IMR-90 (cell line): ENCODE measurements at places on chromosomes 4 and X.

- no peak overlapping the region for H3K4me3 ChIP-seq
- no peak for DNase-seq
- no peaks in the 10 kb centered on the region for H3K36me3 ChIP-seq
Measured at GRCh38 chr4:155688211-155688610, 21.6 kb downstream of the GUCY1A1 start.

DNA sequence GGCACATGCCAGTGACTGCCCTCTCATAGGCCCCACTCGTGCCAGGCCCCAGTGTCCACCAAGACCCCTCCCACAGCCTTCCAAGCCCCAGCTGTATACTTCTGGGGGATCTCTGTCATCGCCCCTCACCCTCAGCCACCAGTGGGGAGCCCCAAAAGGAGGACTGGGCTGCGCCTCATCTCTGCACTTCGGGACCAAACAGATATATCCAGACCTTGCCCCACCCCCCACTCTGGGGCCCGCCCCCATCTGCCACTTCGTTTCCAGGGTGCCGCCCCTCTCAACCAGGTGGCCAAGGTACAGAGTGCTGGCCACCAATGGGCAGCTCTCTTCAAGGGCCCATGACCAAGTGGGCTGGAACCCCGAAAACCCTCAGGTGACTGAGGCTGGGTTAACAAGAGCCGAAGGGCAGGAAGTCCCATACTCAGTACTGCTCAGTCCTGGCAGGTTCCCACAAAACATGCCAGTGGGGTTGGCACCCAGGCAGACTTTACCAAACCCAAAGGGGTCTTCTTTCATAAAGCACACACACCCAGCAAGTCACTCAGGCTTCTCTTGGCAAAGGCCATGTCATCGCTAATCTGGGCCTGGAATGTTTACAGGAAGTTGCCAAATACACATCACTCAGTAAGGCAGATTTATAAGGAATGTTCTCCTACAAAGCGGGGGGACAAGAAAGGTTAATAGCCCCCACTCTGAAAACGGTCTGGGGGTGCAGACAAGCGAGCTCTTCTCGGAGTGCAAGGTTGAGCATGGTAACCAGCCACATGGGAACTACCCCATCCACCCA is 4.4 kb downstream of the ZFYVE28 start:
- H3K36me3 ChIP-seq = no peaks in the 10 kb centered on the region
- peaks cover 15% of the 10 kb centered on the region for H3K4me1 ChIP-seq
- no peak for DNase-seq
- no peak overlapping the region for H3K4me3 ChIP-seq
- H3K27me3 ChIP-seq = peaks cover 31% of the 10 kb centered on the region
- H3K27ac ChIP-seq = no peak overlapping the region

DNA sequence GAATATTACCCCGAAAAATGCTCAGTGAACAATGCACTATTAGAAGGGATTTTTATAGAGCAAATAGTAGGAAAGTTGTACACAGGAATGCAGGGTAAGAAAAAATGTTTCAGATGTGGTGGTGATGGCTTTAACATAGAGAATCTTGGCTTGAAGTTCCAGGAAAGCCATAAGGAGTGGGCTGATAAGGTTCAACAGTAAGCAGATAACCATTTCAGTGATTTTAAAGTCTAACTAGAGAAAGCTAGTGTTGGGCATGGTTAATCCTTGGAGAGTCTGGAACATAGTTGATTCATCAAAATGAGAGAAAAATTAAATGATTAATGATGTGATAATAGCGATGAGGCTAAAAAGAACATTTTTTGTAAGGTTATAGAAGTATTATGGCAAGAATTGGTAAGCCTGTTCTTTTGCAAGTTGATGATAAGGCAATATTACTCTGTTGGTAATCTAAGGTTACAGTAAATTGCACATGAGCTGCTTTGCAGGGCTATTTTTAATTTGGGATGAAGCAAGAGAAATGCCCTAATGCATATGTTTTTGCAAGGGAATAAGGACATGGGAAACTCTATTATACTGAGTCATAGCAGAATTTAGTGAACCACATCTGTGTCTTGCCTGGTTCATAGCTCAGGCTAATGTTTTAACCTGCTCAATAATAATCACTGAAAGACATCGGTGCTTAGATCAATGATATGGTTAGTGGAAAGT is 44.3 kb downstream of the GALNTL6 start:
- H3K4me1 ChIP-seq = no peaks in the 10 kb centered on the region
- DNase-seq = no peak
- no peak overlapping the region for H3K27ac ChIP-seq

DNA sequence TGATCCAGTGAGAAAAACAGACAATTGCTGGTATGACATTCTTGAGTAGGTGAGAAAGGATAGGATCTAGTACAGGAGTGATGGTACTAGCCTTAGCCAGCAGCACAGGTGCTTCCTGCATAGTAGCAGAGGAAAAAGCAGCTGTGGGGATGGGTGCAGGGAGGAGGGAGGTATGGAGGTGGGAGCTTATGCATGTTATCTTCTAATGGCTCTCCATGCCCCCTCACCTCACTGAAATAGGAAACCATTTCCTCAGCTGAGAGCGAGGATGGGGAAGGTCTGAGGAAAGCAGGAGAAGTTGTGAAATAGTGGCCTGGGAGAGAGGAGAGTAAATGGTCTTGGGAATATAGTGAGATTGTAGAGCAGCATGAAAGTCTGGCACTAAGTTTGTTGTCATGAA is 136.3 kb downstream of the TMEM164 start:
- no peaks in the 10 kb centered on the region for H3K36me3 ChIP-seq
- no peaks in the 10 kb centered on the region; the same call in 1 of the 2 replicates for H3K27me3 ChIP-seq
- H3K27ac ChIP-seq = no peak overlapping the region
- DNase-seq = no peak

- H3K27me3 ChIP-seq = peaks cover 23% of the 10 kb centered on the region
- no peaks in the 10 kb centered on the region for H3K36me3 ChIP-seq
- no peak for DNase-seq
- H3K27ac ChIP-seq = no peak overlapping the region
- H3K4me1 ChIP-seq = no peaks in the 10 kb centered on the region; the same call in 1 of the 2 replicates
- H3K4me3 ChIP-seq = no peak overlapping the region
Measured at GRCh38 chr4:1799387-1800375, 6.6 kb downstream of the FGFR3 start.

GRCh38 chr4:11072463-11072862 is 356.2 kb downstream of the HS3ST1 start:
- no peaks in the 10 kb centered on the region for H3K4me1 ChIP-seq
- H3K36me3 ChIP-seq = no peaks in the 10 kb centered on the region
- no peak for DNase-seq

DNA sequence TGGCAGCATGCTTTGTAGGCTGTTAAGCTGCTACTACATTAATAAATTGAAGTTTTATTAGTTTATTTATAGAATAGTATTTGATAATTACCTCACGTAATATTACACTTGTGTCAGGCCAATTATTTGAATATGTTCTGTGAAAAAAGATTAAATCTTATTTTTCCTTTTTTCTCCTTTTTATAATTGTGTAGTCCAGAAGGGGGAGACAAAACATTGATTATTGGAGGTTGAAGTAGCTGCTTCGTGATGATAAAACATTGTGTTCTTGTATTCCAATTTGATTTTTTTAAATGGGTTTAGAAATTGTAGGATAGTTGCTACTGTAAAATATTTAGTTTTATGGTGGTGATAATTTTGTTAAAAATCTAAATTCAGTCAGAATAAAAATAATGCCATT is 85.7 kb downstream of the DIAPH2 start:
- H3K4me1 ChIP-seq = no peaks in the 10 kb centered on the region
- DNase-seq = peak; percentile 18
- H3K27ac ChIP-seq = no peak overlapping the region
- no peaks in the 10 kb centered on the region for H3K27me3 ChIP-seq

GRCh38 chrX:123464709-123465108 is 268.1 kb downstream of the THOC2 start:
- no peak for DNase-seq
- H3K27me3 ChIP-seq = no peaks in the 10 kb centered on the region
- H3K4me3 ChIP-seq = no peak overlapping the region
- no peaks in the 10 kb centered on the region for H3K4me1 ChIP-seq

DNA sequence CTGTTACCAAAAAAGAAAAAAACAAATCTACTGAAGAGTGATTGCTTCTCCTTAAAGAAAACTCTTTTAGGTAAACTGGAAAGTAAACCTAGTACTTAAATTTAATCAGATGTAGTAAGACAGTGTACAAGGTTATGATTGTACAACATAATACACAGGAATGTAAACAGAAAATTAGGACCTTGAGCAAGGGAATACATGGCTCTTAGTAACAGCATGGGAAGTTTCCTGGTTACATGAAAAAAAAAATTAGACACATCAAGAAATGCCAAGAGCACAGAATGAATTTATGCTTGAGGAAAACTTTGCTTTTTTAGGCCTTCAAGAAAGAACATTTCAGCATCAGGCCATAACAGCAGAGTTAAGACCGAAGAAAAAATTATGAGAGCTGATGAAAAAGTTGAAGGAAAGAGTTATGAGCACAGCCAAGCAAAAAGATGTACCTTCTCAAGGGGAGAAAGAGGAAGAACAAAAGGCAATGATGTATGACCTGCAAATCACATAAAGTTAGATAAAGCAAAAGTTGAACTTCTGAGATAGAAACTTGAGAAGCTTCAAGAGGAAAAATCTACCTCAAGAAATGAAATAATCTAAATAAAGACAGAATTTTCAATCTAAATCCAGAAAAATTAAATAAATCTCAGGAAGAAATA is 311.6 kb downstream of the GALNTL6 start:
- no peaks in the 10 kb centered on the region for H3K36me3 ChIP-seq
- no peak overlapping the region for H3K4me3 ChIP-seq
- no peak overlapping the region for H3K27ac ChIP-seq
- no peaks in the 10 kb centered on the region for H3K27me3 ChIP-seq
- no peak for DNase-seq
- H3K4me1 ChIP-seq = no peaks in the 10 kb centered on the region

DNA sequence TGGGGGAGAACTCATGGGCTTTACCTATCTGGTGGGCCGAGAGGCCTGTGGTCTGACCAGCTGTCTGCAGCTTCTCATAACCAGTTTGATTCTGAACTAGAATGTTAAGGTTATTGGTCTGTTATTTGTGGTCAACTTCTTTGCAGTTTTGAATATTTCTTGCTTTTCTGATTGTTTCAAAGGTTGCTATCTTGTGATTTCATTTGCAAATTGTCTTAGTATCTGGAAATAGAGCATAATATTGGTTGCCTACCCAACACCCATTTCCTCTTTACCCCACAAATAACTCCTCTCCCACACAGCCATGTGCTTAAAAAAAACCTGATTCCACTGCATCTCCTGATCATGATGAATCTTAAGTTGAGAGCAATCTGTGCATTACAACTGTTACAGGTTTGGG is 39.1 kb upstream of the BMP2K start:
- DNase-seq = no peak
- H3K4me1 ChIP-seq = no peaks in the 10 kb centered on the region
- no peak overlapping the region for H3K27ac ChIP-seq
- H3K36me3 ChIP-seq = no peaks in the 10 kb centered on the region

GRCh38 chr4:37427193-37427592 is 182.7 kb downstream of the NWD2 start:
- DNase-seq = no peak
- H3K27me3 ChIP-seq = no peaks in the 10 kb centered on the region
- no peaks in the 10 kb centered on the region for H3K36me3 ChIP-seq
- H3K4me3 ChIP-seq = no peak overlapping the region
